ENCODE measurements at places on chromosomes 1 and 21.

GRCh38 chr1:60916906-60917305 lies 165.5 kb upstream of the NFIA start:
- peak; percentile 9 for DNase-seq

- no peak for DNase-seq
These were observed 242.7 kb downstream of the TM2D1 start for GRCh38 chr1:61482170-61482734.

GRCh38 chr1:172184506-172185191 lies 235.8 kb upstream of the C1orf105 start:
- DNase-seq: no peak

DNA sequence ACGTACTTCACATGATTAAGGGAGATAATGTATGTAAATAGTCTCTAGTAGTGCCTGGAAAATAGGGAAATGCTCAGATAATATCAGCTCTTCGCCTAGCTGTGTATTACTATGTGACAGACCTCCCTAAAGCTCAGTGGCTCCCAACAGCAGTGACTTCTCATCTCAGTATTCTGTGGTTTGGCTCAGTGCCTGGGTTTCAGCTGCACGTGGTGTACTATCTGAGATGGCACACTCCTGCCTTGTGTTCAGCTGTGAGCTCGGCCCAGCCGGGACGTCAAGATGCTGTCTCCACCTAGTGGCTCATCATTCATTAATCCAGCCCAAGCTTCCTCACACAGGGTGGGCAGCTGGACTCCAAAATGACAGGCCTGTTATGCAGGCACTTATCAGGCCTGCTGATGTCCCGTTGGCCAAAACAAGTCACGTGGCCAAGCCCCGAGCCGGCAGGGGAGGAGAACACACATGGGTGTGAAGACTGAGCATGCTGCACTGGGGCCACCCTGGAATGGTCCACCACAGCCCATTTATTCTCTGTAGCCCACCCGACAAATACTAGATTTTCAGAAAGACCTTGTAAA lies 17.8 kb downstream of the SLFNL1 start:
- no peak for DNase-seq

DNA sequence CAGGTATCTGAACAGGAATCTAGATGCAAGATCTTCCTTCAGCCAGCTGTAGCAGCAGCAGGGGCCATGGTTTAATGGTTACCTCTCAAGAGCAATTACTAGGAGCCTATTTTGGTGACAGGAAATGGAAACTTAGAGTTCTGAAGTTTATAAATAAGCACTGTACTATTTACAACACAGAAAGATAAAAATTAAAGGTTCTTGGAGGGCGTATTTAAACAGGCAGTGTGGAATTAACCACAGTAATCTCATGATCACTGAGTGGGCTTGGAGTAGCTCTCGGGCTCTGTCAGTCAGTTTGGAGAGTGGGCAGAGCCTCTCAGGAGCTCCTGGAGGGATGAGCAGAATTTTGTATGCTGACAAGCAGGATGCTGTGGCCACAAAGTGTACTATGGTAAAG lies 10.2 kb upstream of the FCRL5 start:
- no peak for DNase-seq

DNA sequence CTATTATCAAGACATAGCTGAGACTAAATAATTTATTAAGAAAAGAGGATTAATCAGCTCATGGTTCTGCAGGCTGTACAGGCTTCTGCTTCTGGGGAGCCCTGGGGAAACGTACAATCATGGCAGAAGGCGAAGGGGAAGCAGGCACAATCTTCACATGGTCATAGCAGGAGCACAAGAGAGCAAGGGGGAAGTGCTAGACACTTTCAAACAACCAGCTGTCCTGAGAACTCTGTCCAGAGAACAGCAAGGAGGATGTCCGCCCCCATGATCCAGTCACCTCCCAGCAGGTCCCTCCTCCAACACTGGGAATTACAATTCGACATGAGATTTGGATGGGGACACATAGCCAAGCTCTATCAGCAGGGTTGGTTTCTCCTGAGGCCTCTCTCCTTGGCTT lies 10.3 kb upstream of the SLC45A1 start:
- no peak for DNase-seq

DNA sequence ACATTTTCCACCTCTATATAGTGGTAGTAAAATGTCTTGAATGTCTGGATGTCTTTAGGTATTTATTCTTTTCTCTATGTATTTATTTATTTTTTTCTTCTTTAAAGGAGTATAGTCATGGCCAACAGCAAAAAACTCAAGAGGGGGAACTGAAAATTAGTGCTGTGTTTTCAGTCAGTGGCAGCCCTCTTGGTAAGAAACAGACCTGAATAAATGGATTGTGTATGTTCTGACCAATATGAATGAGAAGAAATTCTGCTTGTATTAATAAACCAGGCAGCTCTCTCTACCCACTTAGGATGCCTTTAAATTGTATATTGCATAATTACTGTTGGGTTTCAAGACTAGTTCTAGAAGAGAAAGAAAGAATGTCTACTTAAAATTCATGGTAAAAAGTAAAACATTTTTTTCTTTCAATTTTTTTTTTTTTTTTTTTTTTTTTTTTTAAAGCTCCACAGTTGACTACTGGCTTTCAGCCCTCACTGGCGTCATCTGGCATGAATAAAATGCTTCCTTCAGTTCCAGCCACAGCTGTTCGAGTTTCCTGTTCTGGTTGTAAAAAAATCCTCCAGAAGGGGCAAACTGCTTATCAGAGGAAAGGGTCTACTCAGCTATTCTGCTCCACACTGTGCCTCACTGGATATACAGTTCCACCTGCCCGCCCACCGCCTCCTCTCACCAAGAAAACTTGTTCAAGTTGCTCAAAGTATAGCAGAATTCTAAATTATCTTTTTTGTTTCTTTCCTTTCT lies 101.6 kb downstream of the ZMYM4 start:
- DNase-seq: no peak

DNA sequence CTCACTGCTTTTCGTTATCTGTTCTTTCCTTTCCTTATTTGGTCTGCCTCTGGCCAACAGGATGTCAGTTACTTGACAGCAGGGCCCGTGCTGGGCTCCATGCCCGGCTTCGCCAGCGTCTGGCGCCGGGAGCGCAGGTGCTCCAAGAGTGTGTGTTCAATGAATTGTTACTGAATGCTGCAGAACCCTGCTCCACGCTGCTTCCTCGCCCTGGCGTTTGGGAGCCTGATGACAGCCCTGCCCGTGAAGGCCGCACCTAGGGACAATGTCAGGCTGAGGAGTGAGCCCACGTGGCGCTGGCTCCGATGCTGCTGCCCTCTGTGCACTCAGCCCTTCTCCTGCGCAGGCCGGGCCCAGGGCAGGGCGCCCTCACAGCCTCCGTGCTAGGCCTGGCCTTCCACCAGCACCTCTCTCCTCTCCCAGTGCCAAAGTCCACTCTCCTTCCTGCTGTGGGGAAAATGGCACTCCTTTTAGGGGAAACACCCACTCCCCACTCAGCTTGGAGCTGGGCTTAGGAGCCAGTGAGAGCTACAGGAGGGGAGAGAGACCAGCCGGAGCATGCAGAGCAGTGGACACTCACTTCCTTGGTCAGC lies 51.4 kb downstream of the ACBD3 start:
- DNase-seq: peak; percentile 96

DNA sequence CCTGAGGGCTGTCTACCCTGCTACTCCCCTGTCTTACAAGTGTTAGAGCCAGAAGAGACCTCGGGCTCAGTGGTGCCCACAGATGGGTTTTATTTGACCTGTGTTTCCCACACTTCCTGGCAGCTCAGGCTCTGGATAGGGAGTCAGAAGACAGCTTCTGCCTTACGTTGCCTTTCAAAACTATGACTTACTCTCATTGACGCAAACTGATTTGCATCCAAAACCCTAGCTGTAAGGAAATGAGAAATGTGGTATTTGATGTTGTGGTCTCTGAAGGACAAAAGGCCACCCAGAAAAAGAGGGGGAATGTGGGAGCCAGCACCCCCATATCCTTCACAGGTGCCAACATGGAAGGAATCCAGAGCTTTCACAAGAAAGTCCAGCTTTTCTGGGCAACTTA lies 180.2 kb downstream of the ATG4C start:
- DNase-seq: no peak

- peak; percentile 67 for DNase-seq
These were observed 696 bp downstream of the TGFB2 start for GRCh38 chr1:218345673-218346390.

DNA sequence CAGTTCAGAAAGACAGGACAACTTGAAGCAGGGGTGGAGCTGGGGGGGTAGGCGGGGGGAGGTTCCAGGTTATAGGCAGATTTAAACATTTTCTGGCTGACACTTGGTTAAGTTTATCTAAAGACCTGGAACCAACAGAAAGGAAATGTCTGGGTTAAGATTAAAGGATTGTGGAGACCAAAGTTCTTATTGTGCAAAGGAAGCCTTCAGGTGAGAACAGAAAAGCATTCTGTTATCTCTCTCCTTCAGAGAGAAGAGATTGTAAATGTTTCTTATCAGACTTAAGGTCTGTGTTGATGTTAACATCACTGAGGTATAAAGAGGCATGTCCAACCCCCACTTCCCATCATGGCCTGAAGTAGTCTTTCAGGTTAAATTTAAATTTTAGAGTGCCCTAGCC lies 3.7 kb upstream of the ACADM start:
- no peak for DNase-seq

GRCh38 chr1:165828669-165829329 lies 1.4 kb downstream of the UCK2 start:
- peak; percentile 88 for DNase-seq

DNA sequence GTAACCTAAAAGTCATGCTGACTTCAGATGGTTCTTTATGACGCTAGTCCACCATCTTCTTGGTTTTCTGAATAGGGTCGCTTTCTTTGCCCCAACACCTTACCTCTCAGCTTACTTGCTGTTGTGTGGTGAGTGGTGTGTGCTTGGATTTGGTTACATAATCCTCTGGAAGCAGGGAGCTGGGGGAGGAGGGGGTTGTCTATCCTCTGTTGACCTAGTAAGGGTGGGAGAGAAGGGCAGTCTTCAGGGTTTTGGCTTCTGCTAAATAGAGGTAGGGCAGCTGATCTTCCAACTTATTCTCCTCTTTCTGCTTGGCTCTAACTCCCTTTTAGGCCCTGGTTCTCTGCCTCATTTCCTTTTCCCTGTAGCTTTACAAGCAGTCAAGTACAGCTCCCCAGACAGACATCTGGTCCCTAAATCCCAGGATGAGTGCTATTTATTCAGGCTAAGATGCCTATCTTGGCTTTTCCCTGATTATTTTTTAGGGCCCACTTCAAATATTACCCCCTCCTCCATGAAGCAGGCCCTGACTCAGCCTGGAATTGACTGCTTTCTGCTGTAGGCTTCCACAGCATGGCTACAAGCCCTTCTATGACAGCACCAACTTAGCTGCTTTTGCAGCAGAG lies 6.4 kb upstream of the REN start:
- DNase-seq: no peak

DNA sequence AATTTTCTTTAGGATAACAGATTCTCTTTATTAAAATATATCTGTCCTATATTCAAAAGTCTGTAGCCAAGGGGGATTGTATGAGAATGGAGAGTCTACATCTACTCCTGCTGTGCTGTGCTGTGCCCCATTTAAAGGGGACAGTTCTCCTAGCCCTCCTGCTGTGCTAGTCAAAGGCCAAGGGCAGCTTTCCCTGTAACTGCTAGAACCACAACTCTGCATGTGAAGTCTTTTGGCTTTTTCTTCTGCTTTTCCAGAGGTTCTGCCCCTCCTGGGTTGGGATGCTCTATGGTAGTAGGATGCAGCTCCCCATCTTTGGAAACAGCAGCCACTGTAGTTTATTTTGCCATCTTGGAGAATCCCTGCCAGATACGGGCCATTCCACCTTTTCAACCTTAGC lies 197.5 kb upstream of the JUN start:
- no peak for DNase-seq

- DNase-seq: no peak
These were observed 164.3 kb downstream of the GRIK1 start for GRCh38 chr21:29775462-29775861.

- peak; percentile 8 for DNase-seq
These were observed 187.6 kb upstream of the FAM78B start for GRCh38 chr1:166354406-166354805.

DNA sequence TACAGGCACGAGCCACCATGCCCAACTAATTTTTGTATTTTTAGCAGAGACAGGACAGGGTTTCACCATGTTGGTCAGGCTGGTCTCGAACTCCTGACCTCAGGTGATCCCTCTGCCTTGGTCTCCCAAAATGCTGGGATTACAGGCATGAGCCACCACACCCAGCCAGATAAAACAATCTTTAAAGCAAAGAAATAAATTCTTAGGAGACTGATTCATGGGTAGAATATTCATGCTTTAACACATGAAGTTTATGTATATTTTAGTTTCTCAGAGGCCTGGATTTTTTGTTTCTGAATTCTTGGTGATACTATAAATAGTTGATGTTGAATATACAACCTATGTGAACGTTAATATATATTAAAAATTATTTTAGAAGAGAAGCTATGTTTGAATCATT lies 127.4 kb upstream of the KIAA1614 start:
- DNase-seq: no peak

GRCh38 chr1:173530795-173531693 lies 53.9 kb downstream of the PRDX6 start:
- DNase-seq: no peak

GRCh38 chr1:93437976-93438605 lies 9.8 kb upstream of the FNBP1L start:
- DNase-seq: peak; percentile 1

- no peak for DNase-seq
These were observed 147.1 kb downstream of the C1orf21 start for GRCh38 chr1:184533915-184534314.

DNA sequence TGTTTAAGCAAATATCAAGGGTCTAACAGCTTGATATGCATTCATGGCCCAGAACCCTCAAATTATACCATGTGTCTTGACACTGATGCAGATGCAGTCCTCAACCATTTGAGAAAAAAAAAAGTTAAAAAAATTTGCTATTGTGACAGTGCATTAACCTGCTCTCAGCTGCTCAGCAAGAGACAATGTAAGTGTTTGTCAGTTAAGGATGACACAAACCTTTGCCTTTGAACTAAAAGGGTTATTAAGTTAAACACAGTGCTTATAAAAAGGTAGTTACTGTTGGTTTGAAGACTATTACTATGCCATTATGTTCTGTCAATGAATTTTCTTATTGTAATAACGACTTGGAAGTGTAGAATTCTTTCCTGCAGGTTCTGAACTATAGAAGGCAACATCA lies 655.6 kb upstream of the NEGR1 start:
- DNase-seq: no peak

DNA sequence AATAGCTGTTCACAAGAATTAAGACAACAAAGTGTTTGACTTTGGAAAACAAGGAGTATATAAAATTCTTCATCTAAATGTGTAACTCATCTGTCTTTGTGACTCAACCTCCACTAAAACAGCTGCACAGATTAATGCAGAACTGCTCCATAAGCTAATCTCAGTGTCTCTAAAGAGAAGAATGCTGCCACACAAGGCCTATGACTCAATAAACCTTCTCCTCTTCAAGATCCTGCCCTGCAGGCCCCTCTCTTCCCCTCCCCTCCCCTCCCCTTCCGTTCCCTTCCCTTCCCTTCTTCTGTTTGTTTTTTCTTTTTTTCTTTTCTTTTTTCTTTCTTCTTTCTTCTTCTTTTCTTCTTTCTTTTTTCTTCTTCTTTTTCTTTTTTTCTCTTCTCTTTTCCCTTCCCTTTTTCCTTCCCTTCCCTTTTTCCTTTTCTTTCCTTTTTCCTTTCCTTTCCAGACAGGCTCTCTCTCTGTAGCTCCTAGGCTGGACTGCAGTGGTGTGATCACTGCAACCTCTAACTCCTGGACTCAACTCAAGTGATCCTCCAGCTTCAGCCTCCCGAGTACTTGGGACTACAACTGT lies 1052.8 kb downstream of the BRINP3 start:
- no peak for DNase-seq

Data from NCI-H2081 (cell line).